ENCODE measurements at places on chromosomes 3 and 15. TPM values are rescaled to one million over a fixed set of nuclear protein-coding genes. Genes with fewer than 3 reads are reported as not detected.

DNA sequence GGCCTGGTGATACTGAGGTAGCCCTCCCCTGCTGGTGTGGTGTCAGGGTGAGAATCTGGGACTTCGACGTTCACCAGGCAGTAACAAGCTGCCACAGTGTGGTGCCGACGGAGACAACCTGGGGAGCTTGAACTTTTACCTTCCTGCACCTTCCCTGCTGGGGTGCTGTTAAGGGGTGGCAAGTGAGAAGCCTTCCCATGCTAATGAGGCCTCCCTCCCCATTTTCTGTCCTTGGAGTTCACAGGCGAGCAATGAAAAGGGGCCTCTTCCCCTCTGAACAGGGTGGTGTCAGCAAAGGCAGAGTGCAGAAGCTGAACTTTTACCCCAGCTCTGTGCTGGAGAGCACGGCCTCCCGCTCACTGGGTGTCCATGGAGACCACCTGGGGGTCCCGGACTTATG, 13.5 kb downstream of the MAGEL2 start:
- DNase-seq, result no peak

DNA sequence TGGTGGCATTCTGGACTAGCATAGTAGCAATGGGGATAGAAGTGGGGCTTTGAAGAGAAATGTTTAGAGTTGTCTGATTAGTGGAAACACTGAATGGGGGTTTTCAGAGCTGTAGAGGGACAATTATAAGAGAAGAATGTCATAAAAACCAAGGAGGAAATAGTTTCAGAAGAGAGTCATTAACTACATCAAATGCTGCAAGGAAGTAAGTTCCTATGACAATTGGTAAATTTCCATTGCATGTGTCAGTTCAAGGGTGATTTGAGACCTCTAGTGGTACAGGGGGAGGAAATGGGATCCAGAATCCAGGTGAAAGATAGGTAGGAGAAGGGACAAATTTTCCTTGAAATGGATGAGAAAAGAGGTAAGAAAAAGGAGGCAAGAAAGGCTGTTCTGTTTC, 68.3 kb upstream of the TBC1D5 start:
- peak; percentile 7 for DNase-seq

- no peak for DNase-seq
Observed at GRCh38 chr15:79002581-79002980, 57.7 kb upstream of the CTSH start.

DNA sequence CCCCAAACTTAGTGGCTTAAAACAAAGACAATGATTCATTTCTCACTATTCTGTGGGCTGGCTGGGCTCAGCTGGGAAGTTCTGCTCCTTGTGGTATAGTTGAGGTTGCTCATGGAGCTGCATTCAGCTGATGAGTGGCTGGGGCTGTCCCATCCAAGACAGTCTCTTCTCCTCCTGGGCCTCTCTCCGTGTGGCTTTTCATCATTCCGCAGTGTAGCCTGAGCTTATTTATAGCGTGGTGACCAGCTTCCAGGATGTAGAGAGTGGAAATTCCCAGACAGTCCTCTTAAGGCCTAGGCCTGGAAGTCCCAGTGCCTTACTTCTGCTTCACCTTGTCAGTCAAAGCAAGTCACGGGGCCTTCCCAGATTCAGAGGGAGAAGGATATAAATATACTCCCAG, 136.7 kb upstream of the DAZL start:
- DNase-seq, result no peak

DNA sequence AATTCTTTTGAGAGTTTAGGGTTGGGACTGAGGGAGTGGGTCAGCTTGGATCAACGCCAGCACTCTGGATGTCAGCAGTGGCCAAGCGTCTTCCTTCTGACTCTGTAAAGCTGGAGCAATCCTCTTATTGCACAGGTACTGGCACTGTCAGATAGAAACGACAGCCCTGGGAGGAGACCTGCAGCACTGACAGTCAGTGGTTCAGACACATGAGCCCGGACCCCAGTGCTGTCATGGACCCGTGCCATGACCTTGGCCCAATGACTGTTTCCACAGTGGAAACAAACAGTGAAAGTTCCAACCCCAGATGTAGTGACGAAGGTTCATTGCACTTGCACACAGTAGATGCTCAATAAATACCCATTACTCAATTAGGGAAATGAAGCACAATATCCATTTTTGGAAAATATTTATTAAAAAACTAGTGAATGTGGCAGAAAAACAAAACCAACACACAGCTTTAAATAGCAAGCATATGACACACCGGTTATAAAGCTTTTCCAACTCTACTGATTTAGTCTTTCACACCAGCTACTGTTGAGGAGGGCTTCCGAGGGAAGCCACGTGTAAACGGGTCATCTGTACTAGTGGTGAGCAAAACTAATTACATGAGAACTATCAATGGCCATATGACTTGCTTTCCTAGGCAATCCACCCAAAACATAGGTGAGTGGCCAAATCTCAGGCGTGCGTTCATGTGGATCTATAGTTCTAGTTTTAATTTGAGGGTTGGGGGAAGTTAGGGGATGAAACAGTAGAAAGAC, 22.1 kb downstream of the SIAH2 start:
- no peak for DNase-seq

DNA sequence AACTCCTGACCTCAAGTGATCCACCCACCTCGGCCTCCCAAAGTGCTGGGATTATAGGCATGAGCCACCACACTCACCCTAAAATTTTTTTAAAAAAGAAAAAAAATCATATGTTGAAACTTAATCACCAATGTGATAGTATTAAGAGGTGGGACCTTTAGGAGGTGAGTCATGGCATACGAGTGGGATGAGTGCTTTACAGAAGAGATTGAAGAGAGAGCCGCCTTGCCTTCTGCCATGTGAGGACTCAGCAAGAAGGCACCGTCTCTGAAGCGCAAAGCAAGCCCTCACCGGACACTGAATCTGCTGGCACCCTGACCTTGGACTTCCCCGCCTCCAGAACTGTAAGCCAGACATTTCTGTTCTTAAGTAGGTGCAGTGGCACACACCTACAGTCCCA, 5.5 kb downstream of the ARPIN start:
- DNase-seq, result no peak

- DNase-seq, result no peak
Observed at GRCh38 chr3:157410945-157411344, 25.7 kb upstream of the PTX3 start.

The CILP gene
- not detected for total RNA-seq

The TMCO5A gene
- not detected for total RNA-seq

The FAM81A gene
- not detected for total RNA-seq

The TRANK1 gene
- 0.44 TPM for total RNA-seq

The PXK gene
- 18.4 TPM for total RNA-seq

The LYZL4 gene
- not detected for total RNA-seq

The ZIC1 gene
- total RNA-seq, result not detected
